ENCODE measurements at places on chromosomes 5 and 9.
A peak's percentile ranks its signal among the peaks of the same experiment; 100 is the strongest.

- peak; percentile 64 for DNase-seq
These were observed 17.0 kb downstream of the PLPP1 start for GRCh38 chr5:55517804-55518203.

DNA sequence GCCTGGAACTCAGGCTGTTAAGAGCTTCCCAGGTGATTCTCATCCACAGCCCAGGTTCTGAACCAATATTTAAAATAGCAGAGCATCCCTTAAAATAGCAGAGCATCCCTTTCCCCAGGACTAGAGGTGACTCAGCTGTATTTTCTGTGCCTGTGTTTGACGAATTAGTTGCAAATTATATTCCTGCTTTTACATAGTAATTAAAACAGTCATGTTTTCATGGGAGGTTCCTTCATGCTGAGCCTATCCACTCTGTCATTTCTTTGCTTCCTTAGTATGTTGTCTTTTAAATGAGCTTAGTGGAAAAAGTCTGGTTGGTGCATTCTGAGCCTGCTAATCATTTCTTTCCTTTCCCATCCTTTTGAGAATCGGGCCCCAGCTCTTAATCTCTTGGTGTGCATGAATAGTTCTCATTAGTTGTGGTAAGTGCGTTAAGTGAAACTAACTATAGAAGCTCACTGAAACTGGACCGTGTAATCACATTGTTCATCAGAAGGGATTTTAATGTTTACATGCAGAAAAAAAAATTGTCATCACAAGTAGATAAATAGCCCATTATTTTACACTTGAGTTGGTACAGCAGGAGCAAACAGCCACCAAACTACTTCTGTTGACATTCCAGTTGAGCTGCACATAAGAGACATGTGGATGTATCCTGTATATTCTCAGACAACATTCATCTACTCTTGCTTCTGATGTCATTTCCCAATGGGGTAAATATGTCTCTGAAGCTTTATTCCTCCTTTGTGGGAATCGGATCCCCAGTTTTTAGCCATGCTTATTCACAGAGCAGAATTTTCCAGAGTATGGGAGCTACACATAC lies 596.9 kb upstream of the WWC1 start:
- no peak for DNase-seq

DNA sequence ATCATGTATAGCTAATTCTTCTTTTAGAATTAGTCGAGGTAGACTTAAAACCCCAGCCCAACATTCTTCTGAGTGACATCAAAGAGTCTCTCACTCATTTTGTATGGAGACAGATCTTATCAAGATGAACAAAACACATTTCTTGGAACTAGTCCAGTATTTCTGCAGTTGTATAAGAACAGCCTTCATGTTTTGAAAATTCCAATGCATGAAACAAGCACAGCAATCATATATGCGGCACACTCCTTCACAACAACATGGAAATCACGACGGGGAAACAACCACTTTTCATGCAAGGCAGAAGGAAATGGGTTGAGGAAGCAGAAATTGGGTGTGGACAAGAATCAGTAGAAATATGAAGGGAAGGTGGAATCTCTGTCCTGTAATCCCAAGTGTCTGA lies 113.8 kb downstream of the PLK2 start:
- DNase-seq: no peak

DNA sequence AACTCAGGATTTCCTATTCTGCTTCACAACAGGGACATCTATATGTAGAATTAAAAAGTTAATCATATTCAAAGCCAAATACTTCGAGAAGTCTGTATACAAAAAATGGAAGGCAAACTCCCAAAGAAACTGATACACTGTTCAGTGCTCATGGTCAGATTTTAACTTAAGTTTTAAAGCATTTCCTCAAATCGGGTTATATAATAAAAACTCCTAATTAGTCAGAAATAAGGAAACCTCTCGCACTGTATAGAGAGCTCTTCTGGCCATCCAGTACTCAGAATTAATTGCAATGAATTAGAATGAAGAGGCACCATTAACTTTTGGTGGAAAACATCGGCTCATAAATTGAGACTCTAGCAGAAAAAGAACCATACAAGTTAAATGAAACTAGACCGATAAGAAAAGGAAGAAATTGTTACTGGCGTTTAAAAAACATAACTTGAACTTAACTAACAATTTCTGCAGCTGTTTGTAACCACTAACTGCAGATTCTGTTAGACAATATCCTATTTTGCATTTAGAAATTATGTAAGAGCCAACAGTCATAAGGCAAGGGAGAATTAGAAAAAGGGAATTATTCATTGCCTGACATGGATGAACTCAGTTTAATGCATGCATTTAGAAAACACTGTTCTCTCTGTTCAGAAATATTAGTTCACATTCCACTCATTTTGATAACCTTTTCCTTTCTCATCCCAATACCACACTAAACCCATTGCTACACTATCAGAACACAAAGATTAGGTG lies 96.6 kb downstream of the FNBP1 start:
- no peak for DNase-seq

DNA sequence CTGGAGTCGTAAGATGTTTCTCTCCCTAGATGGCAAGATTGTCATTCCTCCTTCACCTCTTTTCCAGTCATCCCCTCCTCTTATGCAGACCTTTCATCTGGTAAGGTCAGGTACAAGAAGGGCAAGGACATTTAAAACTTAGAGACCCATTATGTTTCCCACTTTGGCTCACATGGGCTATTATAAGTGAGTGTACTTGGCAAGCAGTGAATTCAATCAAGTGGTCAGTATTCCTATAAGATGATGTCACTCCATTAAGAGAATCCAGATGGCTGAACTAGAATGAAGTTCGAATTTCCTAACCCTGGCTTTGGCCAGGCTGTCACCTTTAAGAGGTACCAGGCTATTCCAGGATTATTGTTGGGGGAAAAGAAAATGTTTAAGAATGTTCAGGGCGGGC lies 32.2 kb downstream of the ZNF131 start:
- DNase-seq: no peak

- DNase-seq: peak; percentile 2
These were observed 514.5 kb upstream of the RGMB start for GRCh38 chr5:98258939-98259338.

- DNase-seq: no peak
These were observed 122.9 kb downstream of the OXCT1 start for GRCh38 chr5:41747301-41747700.

- no peak for DNase-seq
These were observed 207.1 kb upstream of the VLDLR start for GRCh38 chr9:2414465-2414864.

DNA sequence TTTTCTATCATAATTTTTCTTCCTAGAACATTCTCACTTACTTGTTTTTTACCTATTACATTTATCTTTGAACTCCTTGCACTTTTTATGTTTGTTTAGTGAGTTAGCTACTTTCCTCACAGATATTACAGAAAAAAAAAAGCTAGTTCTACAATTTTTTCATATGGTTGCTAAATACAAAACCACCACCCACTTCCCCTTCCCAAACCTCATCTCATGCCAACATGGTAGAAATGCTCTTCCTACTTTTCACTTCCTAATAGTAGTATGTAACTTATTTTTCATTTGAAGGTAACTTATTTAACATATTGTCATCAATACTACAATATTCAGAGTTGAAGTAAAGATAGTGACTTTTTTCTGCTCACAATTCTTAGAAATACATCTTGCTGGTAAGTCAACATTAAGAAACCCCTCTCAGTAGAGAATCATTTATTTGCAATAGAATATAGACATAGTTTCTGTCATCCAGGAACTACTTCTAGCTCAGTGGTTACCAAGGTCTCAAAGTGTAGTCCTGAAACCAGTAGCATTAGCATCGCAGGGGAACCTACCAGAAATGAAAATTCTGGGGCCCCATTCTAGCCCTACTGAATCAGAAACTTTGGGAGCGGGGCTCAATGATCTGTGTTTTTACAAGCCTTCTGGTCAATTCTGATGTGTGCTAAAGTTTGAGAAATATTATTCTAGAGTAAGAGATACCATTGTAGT lies 1124.6 kb downstream of the DTWD2 start:
- DNase-seq: no peak

- no peak for DNase-seq
These were observed 20.1 kb upstream of the FAT2 start for GRCh38 chr5:151611127-151611775.

- no peak for DNase-seq
These were observed 36.3 kb downstream of the MACIR start for GRCh38 chr5:103294906-103295305.

- no peak for DNase-seq
These were observed 47.6 kb upstream of the TRAF1 start for GRCh38 chr9:120974181-120974580.

DNA sequence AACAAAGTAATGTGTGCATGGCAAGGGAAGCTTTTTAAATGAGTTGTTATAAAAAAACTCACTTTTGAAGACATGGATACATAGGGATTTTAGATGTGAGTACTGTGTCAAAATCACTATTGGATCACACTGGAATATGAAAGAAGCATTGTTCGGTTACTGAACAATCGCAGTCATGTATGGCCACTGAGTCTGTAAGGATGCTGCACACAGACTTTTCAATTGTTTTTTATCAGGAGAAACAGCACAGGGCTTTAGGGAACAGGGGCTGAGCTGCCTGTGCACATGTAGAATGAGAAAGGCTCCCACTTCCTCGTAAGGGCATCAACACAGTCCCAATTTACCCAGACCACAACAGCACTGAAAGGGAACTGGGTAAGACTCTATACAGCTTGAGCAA lies 1333.9 kb upstream of the DMAC1 start:
- no peak for DNase-seq

Data from left colon (tissue), 2 donors.